ENCODE measurements at places on chromosomes 16 and 17.

- DNase-seq: no peak
Observed at GRCh38 chr17:72883351-72883750, 209.1 kb downstream of the SLC39A11 start.

DNA sequence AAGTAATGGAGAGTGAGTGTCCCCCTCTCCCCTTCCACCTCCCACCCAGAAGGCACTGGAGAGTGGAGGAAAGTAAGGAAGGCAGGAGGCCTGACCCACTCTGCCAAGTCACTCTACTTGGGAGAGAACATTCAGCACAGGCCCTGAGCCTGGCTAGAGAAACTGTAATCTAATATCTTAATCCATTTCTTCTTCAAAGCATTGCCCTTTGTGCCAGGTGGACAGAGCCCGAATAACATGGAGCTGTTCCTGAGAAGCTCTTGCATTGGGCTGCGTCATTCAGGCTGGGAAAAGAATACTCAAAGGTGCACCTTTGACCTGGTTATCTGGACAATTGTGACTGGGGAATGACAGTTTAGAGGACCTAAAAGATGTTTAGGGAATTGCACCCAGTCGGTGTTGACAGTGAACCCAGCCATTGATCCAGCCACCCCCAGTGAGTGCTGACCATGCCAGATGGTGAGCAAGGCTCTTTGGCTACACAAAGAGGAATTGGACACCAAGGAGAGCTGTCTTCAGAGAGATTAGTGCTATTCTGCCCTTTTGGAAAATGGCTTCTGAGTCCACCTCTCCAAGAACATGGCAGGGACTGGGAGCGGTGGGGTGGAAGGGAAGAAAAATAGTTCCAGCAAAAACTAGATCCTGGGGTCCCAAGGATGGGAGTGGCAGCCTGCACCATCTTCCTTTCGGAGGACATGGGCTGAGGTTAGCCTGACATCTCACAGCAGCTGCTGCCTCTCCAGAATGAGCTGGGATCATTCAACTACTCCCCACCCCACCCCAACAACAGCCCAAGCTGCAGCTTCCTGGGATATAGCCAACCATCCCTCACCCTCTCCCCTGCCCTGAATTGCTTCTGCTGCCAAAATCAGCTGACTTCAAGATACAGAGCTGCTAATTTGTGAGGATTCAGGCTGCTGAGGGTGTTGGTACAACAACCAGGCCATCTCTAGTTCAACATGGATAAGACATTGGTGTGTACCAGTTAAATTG lies 11.6 kb upstream of the NOG start:
- no peak for DNase-seq

DNA sequence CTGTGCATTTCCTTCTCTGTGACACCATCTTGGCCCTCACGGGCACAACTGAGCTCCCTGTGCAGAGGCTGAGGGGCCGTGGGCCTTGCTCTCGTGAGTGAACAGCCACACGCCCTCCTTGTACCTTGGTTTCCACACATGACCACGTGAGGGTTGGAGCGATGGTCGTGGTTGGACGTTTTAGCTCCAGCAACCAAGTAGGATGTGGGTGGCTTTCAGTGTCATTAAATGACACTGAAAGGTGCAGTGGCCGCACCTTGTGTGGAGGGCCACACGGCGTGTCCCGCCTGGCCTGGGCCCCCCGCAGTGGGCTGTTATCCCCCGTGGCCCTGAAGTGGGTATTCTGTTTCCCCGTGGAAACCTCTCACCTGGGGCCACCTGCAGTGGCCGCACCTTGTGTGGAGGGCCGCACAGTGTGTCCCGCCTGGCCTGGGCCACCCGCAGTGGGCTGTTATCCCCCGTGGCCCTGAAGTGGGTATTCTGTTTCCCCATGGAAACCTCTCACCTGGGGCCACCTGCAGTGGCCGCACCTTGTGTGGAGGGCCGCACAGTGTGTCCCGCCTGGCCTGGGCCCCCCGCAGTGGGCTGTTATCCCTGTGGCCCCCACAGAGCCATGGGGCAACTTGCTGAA lies 28.2 kb downstream of the ACSF3 start:
- DNase-seq: no peak

- no peak for DNase-seq
Observed at GRCh38 chr16:80824623-80825364, 20.4 kb upstream of the CDYL2 start.

DNA sequence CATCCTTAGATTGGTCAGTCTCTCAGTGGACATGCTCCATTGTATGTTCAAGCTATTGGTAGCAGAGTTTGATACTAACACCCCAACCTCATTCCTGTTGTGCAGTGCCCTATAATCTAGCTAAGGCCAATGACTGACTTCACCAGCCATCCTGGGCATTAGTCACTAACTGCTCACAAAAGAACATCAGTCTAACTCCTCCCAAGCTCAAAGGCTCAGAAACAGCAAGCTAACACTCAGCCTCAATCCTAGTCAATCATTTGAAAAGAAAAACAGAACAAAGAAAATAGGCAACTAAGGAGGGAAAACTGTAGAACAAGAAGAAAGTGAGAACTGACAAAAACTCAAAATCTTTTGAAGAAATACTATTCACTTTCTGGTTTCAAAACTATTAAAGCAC lies 199.1 kb upstream of the C17orf78 start:
- no peak for DNase-seq

DNA sequence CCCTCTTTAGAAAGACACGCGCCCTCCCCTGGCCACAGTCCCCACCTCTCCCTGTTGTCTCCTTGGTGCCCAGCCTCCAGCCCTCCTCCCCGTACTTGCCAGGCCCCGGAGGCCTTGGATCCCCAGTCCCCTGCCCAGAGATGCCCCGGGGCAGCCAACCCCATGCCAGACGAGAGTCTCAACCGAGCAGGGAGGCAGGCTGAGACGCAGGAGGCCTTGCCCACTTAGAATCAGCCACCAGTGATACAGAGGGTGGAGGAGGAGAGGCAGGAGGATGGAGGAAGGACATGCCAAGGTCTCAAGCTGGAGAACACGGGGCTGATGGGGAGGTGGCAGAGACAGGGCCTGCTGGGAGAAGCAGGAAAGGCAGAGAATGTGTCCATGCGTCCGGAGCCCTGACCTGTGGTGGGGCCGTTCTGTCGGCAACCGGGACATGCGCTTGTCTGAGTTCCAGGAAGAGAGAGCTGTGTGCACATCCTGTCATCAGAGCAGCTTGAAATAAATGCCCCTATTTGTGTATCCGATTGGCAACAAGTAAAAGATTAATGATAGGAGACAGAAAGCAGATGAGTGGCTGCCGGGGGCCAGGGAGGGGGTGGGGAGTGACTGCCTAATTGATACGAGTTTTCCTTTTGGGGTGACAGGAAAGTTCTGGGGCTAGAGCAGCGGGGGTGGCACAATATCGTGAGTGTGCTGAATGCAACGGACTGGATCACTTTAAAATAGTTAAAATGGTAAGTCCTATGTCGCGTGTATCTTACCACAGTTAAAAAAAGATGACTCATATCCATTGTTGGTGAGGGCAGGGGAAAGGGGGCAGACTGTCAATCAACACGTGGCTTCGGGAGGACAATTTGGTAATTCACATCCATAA lies 44.7 kb upstream of the MEAK7 start:
- DNase-seq: peak; percentile 65

DNA sequence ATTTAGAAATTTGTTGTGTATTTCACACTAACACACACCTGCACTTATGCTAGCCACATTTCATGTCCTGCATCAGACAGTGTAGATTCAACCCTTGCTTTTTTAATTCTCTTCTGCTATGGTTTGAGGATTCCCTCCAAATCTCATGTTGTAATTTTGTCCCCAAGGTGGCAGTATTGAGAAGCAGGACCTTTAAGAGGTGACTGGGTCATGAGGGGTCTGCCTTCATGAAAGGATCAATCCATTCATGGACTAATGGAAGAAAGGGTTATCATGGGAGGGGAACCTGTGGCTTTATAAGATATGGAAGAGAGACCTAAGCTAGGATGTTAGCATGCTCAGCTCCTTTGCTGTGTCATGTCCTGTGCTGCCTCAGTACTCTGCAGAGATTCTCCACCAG lies 1032.2 kb downstream of the CDH11 start:
- DNase-seq: no peak

GRCh38 chr17:56184650-56185049 lies 31.4 kb downstream of the ANKFN1 start:
- DNase-seq: no peak

GRCh38 chr16:86870380-86870779 lies 292.0 kb downstream of the FOXL1 start:
- no peak for DNase-seq

- no peak for DNase-seq
Observed at GRCh38 chr17:74049967-74050458, 153.5 kb upstream of the RPL38 start.

DNA sequence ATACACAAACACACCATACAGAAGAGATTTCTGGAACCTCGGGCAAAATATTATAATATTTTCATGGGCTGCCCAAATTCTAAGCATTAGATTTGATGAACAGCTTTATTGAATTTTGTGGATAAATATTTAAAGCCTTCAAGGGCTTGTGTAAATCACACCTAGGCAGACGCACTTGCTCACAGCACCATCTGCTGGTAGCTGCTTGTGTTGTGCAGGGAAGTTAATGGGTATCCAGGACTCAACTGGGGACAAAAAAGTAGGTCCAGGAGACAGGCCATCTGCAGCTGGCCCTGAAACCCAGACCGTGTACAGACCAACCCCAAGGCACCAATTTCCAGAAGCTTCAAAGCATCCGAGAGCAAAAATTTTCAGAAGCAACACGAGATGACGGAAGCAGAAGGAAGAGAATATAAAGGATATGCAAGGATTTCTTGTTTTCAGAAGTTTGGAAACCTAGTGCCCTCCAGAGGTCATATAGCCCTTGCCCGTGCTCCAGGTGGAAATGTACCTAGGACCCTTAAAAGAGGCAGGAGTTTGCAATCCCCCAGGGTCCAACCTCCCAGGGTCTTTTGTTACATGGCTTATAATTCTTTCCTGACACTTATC lies 140.0 kb downstream of the CHD9NB start:
- no peak for DNase-seq

DNA sequence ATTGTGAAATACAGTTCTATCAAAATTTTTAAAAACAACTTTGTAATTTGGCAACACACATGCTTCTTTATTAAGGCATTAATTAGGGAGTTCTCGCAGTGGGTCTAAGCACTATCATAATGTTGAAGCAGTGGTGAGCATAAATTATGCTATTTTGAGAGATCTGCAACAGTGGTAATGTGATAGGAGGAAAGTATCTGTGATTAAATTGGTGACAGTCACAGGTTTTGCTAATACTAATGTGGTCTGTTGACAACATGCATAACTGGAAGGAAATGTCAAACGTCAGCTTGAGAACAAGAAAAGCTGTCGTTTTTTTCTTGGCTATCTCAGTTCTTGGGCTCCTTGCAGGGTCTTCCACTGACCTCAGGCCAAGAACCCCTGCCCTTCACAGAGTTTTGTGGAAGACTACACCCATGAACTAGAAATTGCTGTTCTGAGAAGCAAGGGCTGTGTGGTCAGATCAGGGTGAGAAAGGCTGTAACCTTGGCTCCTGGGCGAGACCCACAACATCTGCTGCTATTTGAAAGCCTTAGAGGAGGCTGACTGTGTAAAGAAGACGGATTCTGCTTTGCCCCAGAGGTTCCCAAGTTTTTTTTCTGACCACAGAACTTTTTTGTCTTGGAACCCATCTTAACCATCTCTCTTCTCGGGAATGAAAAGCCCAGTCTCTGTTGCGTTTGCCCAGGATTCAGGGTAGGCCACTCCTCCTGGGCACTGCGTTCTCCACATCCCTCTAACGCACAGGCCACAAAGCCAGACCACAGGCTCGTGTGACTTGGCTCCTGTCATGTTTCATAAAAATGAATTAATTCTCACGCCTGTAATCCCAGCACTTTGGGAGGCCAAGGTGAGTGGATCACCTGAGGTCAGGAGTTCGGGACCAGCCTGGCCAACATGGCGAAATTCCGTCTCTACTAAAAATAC lies 13.9 kb downstream of the ATP2A1 start:
- no peak for DNase-seq

- no peak for DNase-seq
Observed at GRCh38 chr17:3626831-3627768, 8.9 kb downstream of the SHPK start.

GRCh38 chr17:6568184-6568758 lies 11.9 kb upstream of the PITPNM3 start:
- DNase-seq: no peak

DNA sequence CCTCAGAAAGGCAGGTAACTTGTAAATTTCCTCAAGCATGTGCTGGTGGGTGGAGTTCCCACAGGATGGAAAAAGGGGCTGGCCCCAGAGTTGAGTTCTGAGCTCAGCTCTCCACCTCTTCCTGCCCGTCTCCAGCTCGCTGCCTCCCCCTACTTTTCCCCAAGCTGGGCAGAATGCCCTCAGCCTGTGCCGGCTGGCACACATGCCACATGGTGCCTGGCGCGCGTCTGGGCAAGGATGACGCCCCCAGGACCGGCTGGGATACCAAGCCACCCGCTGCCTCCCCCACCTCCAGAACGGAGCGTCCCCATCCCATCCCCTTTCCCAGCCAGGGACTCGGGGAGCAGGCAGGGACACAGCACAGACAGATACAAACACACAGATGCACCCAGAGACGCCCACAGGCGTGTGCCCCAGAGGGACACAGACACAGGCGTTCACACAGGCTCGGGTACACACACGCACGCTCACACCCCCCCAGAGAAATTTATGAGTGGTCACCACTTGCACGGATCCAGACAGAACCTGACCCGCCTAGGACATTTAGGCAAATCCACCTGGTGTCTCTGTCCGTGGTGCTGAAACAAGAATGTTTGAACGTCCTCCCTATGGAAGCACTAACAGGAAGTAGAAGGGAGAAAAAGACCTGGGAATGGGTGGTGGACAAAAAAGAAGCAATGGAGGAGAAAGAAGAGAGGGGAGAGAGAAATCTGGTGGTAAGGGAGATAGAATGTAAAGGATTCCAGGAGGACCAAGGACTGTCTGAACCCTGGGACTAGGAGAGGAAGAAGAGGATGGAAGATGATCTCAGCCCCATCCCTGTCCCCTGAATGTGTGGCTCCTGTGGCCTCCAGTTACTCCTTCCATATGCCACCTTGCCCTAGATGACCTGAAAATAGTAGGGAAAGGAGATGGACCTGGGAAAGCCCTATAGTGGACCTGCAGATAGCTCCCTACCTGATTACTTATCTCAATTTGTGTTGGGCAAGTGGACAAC lies 15.5 kb downstream of the NEUROD2 start:
- no peak for DNase-seq

- DNase-seq: no peak
Observed at GRCh38 chr17:46147296-46147695, 45.9 kb downstream of the KANSL1 start.

DNA sequence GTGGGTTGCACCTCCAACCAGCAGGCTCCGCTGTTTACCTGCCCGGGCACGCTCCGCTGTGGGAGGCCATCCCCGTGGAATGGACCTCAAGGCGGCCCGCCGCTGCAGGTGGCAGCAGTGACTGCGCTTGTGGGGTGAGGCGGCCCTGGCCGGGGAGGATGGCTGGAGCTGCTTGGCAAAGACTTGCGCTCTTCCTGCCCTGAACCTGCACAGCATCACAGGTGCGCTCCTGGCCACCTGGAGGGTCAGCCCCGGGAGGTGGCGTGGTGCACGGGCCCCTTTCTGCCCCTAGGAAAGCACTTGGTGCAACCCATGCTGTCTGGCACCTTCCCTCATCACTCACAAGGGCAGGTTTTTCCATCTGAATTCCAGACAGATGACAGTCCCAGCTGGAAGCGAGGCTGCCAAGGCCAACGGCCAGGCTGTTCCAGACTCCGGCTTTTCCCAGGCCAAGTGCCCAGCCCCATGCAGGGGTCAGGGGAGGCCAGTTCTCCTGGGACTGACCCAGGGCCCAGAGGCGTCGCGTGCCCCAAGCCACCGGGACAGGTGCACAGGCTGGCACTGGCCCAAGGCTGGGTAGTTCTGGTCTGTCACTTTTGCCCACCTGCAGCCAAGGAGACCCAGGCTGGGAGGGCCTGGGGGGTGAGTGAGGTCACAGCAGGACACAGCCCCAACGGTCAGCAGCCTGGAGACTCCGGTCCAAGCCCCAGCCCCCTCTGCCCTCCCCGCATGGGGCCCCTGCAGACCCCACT lies 13.3 kb downstream of the UTS2R start:
- DNase-seq: no peak

Data from activated CD4-positive, alpha-beta T cell treated with anti-CD3 and anti-CD28 coated beads for 4 hours (primary cell).